Lower lobe of right lung (tissue), 2 donors: ENCODE measurements at places on chromosomes 16 and 17. TPM values are rescaled to one million over a fixed set of nuclear protein-coding genes. Genes with fewer than 3 reads are reported as not detected.

ALG1 gene
- 17.8 TPM for total RNA-seq

SLC12A3 gene
- not detected for total RNA-seq

DNA sequence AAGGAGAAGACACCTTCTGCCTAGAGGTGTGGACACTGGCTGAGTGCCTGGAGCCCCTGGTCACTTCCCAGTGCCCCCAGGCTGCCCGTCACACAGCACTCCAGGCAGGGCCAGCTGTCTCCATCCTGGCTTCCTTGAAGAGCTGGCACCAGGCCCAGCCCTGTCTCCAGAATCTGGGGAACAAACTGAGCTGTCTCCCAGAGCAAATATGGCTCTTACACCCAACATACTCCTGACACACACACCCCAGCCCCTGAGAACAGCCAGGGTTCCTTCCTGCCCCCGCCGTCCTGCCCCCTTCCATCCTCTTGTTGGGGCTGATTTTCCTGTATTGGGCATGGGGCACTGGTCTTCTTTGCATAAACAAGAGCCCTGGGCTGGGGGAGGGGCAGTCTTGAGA is 9.1 kb downstream of the NHERF1 start:
- H3K27ac ChIP-seq: peak overlapping the region; percentile 56
- H3K4me1 ChIP-seq: peaks cover 55% of the 10 kb centered on the region
- no peak for DNase-seq
- H3K4me3 ChIP-seq: no peak overlapping the region
- H3K27me3 ChIP-seq: no peaks in the 10 kb centered on the region

- peak; percentile 54 for DNase-seq
- H3K36me3 ChIP-seq: no peaks in the 10 kb centered on the region
- no peaks in the 10 kb centered on the region for H3K27me3 ChIP-seq
- H3K4me3 ChIP-seq: no peak overlapping the region
- H3K27ac ChIP-seq: no peak overlapping the region
- H3K4me1 ChIP-seq: no peaks in the 10 kb centered on the region
Measured at GRCh38 chr16:49921791-49922456, 66.0 kb upstream of the ZNF423 start.

ADAP2 gene
- 31.5 TPM for total RNA-seq

- H3K27me3 ChIP-seq: no peaks in the 10 kb centered on the region
- H3K4me3 ChIP-seq: no peak overlapping the region
Measured at GRCh38 chr16:73026754-73027684, 20.9 kb downstream of the ZFHX3 start.

DNA sequence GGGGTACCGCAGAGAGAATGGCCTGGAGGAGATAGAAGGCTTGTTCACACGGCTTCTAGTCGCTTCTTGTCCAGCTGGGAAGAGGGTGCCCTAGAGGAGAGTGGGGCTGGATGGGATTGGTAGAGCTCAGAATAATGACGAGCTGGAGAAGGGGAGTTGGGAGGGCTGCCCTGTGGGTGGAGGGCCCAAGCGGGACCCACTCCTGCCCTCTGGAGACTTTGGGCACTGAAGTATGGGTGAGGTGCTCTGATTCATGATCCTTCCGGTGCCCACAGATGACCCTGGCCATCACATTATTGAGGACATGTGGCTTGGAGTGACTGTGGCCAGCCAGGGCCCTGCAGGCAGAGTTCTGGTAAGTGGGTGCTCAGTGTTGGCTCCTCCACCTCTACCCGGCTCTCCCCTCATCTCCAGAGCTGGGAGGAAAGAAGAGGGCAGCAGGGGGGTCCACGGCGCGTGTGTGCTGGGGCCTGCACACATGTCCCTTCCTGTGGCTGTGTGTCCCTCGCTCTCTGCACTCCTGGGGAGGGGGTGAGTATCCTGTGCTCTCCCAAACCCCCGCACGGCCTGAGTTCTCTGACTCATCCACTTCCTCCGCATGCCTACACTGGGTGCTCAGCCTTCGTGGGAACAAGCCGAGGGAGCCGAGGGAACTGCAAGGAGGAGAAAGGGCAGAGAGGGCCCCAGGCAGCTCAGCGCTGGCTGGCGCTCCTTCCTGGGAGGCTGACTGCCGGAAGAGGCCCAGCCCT is 8.5 kb downstream of the ITGA3 start:
- H3K4me3 ChIP-seq: no peak overlapping the region
- no peaks in the 10 kb centered on the region for H3K27me3 ChIP-seq
- peak overlapping the region; percentile 96 for H3K27ac ChIP-seq
- H3K4me1 ChIP-seq: peaks cover 60% of the 10 kb centered on the region
- peaks cover 35% of the 10 kb centered on the region for H3K36me3 ChIP-seq

GRCh38 chr17:81422776-81423697 is 27.8 kb downstream of the BAHCC1 start:
- H3K36me3 ChIP-seq: no peaks in the 10 kb centered on the region
- H3K4me3 ChIP-seq: no peak overlapping the region
- peak overlapping the region; percentile 69 for H3K27ac ChIP-seq

GNAO1 gene
- total RNA-seq: 1.8 TPM

DNA sequence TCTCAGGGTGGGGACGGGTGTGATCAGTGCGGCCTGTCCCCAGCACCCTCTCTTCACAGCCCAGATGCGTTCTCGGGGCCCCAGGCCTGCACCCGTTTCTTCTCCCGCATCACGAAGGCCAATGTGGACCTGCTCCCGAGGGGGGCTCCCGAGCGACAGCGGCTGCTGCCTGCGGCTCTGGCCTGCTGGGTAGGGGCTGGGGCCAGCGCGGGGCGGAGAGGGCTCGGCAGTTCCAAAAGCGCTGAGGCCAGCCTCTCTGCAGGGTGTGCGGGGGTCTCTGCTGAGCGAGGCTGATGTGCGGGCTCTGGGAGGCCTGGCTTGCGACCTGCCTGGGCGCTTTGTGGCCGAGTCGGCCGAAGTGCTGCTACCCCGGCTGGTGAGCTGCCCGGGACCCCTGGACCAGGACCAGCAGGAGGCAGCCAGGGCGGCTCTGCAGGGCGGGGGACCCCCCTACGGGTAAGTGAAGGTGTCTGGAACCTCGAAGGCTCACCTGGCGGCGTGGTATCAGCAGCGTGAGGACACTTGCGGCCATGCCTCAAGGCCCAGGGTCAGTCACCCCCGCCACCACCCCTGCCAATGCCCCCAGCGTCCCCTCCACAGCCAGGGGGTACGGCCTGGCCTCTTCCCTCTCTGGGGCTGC is 4.4 kb downstream of the MSLN start:
- H3K27me3 ChIP-seq: no peaks in the 10 kb centered on the region
- DNase-seq: no peak
- H3K4me1 ChIP-seq: peaks cover 6% of the 10 kb centered on the region
- H3K4me3 ChIP-seq: no peak overlapping the region
- H3K27ac ChIP-seq: no peak overlapping the region
- H3K36me3 ChIP-seq: no peaks in the 10 kb centered on the region

DNA sequence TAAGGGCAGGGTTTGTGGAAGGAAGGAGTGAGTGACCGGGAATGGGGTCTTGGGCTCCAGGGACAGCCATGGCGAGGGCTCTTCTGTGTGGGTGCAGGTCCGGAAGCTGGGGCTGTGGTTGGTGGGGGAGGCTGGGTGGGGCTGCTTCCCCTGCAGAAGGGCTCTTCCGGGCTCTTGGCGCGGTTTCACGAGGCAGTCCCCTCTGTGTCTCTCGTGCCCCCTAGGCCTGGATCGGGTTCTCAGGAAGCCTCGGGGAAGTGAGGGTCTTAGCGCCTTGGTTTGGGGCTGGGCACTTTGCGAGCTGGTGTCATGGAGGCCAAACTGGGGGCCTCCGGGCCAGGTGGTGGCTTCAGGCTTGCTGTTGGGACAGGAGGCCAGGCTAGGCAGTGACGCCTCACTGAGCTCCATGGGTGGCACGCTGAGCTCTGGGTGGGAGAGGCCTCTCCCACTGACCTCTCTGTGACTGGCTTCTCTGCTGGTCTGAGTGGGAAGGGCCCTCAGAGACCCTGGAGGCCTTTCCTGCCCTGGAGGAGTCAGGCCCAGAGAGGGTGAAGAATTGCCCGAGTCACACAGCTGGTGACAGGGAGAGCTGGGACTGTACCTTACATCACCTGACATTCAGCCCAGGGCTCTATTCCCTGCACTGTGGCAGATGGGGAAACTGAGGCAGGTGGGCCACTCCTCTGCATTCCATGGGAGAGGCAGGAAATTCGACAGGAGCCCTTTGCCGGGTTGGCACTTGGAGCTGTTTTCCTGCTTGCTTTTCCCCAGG is 8.2 kb downstream of the ADCY7 start:
- H3K4me1 ChIP-seq: peaks cover 60% of the 10 kb centered on the region
- H3K4me3 ChIP-seq: peak overlapping the region; percentile 50
- no peaks in the 10 kb centered on the region for H3K36me3 ChIP-seq
- no peak for DNase-seq
- no peaks in the 10 kb centered on the region for H3K27me3 ChIP-seq
- peak overlapping the region; percentile 85 for H3K27ac ChIP-seq

GRCh38 chr16:70440009-70440692 is 1.3 kb upstream of the ST3GAL2 start:
- no peaks in the 10 kb centered on the region for H3K36me3 ChIP-seq
- H3K4me1 ChIP-seq: peaks cover 21% of the 10 kb centered on the region
- peak overlapping the region; percentile 83 for H3K27ac ChIP-seq
- no peak for DNase-seq

GRCh38 chr16:81996664-81997509 is 14.4 kb downstream of the SDR42E1 start:
- no peaks in the 10 kb centered on the region for H3K27me3 ChIP-seq
- H3K4me3 ChIP-seq: no peak overlapping the region
- peaks cover 16% of the 10 kb centered on the region for H3K4me1 ChIP-seq
- peaks cover 13% of the 10 kb centered on the region for H3K36me3 ChIP-seq

AXIN2 gene
- total RNA-seq: 53.4 TPM

GRCh38 chr17:73365906-73366623 is 54.3 kb upstream of the CDC42EP4 start:
- H3K36me3 ChIP-seq: no peaks in the 10 kb centered on the region
- no peak for DNase-seq
- peaks cover 15% of the 10 kb centered on the region for H3K4me1 ChIP-seq
- H3K27me3 ChIP-seq: no peaks in the 10 kb centered on the region
- no peak overlapping the region for H3K4me3 ChIP-seq

DNA sequence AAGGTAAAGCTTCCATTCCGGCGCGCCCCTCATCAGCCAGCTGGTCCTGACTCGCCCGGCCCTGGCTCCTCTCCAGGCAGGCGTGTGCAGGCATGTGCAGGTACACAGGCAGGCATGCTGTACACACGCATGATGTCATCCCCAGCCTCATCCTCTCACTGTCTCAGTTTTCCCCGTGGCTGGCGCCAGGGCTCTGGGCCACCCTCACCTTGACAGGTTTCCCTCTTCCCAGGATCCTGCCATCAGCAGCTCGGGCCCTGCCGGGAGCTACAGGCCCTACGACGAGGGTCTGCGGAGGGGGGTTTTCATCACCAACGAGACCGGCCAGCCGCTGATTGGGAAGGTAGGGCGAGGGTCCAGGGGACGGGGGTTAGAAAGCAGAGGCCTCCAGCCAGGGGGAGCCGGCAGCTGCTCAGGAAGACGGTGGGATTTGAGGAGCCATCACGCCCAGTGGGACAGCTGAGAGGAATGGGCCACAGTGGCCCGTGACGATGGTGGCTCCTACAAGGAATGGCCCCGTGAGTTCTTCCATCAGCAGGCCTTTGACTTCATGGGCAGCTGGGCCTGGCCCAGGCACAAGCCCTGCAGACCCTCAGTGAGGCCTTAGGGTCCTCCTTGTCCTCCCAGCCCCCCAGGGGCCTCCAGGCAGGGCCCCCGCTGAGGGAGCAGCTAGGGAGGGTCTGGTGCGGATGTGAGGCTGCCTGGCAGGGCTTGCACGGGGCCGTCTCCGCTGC is 8.5 kb downstream of the GAA start:
- H3K4me3 ChIP-seq: no peak overlapping the region
- no peaks in the 10 kb centered on the region for H3K36me3 ChIP-seq
- no peaks in the 10 kb centered on the region for H3K27me3 ChIP-seq
- no peak for DNase-seq
- no peaks in the 10 kb centered on the region for H3K4me1 ChIP-seq

GRCh38 chr16:1333854-1334700 is 632 bp downstream of the BAIAP3 start:
- H3K4me1 ChIP-seq: peaks cover 34% of the 10 kb centered on the region
- H3K36me3 ChIP-seq: no peaks in the 10 kb centered on the region
- DNase-seq: no peak
- peak overlapping the region; percentile 54 for H3K4me3 ChIP-seq
- H3K27me3 ChIP-seq: peaks cover 42% of the 10 kb centered on the region
- no peak overlapping the region for H3K27ac ChIP-seq

DNA sequence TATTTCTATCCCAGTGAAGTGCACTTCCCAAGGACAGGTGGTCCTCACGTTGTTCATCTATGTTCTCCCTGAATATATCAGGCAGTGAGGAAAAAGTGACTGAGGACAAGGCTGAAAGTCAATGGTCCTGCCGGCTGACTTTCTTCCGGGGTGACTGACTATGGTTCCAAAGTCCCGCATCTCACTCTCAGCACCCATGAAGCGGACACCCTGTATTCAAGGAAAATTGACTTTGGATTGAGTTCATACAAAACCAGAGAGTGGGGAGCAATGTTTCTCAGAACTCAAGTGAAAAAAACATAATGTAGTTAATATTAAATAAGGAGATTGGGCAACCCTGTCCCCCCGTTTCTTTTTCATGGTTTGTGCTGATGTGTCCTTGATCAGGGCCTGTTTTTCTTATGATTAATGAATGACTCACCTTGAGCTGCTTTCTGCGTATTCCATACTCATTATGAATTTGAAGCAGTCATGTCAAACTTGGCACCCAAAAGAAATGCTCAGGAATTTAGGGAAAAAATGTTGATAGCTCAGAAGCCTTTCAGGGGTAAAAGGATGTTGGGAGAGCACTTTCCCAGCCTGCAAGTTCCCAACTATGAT is 184.0 kb downstream of the CYLD start:
- no peaks in the 10 kb centered on the region for H3K4me1 ChIP-seq
- peaks cover 3% of the 10 kb centered on the region for H3K27me3 ChIP-seq
- H3K4me3 ChIP-seq: no peak overlapping the region
- H3K27ac ChIP-seq: no peak overlapping the region

FOXN1 gene
- 0.15 TPM for total RNA-seq

PSME3 gene
- total RNA-seq: 81.6 TPM

GRCh38 chr16:50526249-50526648 is 21.9 kb upstream of the NKD1 start:
- no peak overlapping the region for H3K4me3 ChIP-seq
- no peaks in the 10 kb centered on the region for H3K4me1 ChIP-seq
- H3K36me3 ChIP-seq: no peaks in the 10 kb centered on the region
- no peak overlapping the region for H3K27ac ChIP-seq
- peaks cover 14% of the 10 kb centered on the region for H3K27me3 ChIP-seq

DNA sequence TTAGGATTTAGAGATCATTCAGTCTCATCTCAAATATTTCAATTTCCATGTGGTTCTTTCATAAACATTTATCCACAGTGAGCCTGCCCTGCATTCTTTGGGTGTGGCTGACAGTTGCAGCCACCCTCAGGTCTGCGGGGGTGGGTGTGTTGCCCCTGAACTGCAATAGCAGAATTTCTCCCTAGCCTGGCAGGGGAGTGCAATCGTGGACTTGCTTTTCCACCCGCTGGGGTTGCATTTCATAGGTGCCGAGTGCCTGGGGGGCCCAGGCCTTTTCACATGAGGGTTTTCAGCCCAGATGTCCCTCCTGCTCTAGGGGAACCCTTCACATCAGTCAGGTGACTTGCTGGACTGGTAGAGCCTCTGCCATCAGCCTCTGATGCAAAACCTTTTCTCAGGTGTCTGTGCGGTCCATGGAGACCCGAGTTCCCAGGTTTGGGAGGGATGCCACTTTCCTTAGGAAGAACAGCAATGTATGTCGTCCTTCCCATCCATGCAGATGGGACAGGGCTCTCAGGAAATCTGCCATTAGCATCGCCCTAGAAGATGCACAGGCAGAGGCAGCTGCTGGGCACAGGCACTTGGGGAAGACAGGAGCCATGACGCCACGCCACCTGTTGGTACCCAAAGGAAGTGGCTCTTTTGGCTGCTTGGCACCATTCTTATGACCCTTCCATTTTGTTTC is 2.4 kb upstream of the USP36 start:
- H3K4me3 ChIP-seq: no peak overlapping the region
- peak; percentile 68 for DNase-seq
- H3K36me3 ChIP-seq: peaks cover 5% of the 10 kb centered on the region
- peaks cover 25% of the 10 kb centered on the region for H3K4me1 ChIP-seq
- no peak overlapping the region for H3K27ac ChIP-seq
